ENCODE measurements at places on chromosomes 7 and 10.

- DNase-seq = no peak
Observed at GRCh38 chr7:101913851-101914250, 96.4 kb downstream of the CUX1 start.

DNA sequence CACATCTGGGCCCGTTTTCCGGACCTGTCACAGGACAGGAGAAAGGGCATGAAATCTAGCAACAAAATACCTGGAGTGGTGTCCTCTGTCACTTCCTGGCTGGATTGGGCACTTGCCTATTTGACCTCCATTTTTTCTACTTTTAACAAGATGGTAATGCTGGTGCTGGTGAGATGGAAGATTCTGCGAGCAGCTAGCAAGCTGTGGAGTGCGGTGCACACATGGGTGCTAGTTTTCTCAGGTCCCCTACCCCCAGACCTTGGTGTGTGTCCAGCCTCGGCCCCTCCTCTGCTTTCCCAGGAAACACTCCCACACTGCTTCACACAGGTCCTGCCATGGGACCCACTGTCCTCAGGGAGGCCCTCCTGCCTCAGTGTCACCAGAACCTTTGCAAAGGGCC, 87.7 kb downstream of the WDR11 start:
- DNase-seq = no peak

GRCh38 chr10:71043858-71044257, 155.5 kb upstream of the PCBD1 start:
- DNase-seq = no peak

DNA sequence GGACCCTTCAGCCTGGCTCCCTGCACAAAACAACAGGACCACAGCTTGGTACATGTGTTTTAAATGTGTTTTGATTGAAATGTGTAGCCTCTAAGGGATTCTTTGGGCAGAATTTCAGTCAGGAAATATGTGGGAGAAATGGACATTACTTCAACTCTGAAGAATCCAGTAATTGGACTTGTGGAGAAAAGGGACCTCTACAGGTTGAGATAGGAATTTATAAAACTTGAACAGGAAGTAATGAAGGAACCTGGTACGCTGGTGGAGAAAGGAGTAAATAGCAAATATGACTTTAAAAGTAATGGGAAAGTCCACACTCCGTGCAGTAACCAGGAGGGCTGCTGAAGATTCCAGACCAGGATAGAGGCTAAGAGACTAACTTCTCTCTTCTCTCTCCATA, 220.5 kb downstream of the LHFPL3 start:
- DNase-seq = no peak

DNA sequence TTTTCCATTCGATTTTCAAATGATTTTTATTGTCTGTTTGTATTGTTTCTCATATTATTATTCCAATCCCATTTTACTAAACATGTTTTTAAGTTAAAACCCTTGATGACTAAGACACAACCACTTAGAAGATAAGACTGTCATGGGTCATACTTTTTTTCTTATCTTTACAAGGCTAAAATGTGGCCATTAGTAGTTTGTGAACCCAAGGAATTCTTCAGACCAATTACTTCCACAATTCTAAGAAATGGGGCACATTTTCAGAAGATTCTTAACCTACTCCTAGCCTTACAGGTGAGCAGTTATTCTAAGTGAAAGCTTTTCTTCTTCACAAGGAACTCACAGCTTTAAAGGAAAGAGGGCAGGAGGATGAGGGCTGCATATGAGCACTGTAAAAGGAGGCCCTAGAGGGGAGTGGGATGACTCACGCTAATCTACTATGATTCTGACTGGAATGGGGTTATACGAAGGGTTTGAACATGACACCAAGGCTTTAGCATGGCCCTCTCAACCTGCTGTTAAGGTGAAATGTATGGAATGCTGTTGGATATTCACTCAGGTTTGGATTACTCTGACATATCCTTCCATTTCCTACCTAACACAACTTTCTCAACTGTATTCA, 81.0 kb downstream of the SORCS1 start:
- DNase-seq = no peak

All from CD4-positive, alpha-beta T cell treated with Interleukin-6 at 100 ng/mL for 8 hours (primary cell).